HEK293T (cell line): ENCODE measurements at places on chromosomes 4 and X.

- no peak for DNase-seq
These were observed 47.1 kb upstream of the HPGDS start for GRCh38 chr4:94389595-94390267.

- DNase-seq = no peak
These were observed 3.4 kb downstream of the MAGEE2 start for GRCh38 chrX:75781611-75782010.

DNA sequence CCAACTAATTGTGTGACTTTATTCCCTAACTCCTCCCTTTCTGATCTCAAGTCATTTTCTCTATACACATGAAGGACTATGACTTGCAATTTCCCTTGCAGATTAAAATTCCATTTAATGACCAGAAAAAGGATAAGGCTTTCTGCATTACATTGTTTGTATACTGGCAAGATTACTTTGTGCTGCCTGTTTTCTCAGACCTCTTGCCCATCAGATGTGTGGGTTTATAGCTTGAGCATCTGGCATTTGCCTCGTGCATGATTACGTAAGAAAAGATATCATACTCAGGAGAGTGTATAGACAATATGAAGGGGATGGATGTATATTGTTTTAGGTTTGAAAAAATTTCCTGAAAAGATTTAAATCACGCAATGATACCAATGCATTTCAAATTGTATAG is 593.8 kb upstream of the SLIT2 start:
- DNase-seq = no peak

- DNase-seq = no peak
These were observed 454.7 kb downstream of the PPP4R3C start for GRCh38 chrX:27008486-27008885.

- no peak for DNase-seq
These were observed 283.8 kb upstream of the PCDH7 start for GRCh38 chr4:30436394-30436793.

DNA sequence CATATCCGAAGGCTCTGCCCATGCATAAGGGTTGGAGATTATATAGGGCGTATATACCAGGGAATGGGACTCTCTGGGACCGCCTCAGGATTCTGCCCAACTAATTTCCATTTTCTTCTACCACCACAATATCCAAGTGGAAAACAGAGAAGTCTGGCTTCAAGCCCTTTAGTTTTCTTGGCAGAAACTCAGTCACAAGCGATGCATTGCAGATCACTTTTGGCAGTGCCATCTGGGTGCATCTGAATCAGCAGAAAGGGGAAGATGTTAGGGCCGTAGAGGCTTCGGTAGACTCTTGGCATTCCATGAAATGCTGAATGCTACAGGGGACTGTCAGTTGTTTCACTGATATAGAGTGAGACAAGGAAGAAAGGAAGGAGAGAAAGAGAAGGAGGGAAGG is 94.1 kb upstream of the FAM9B start:
- no peak for DNase-seq

DNA sequence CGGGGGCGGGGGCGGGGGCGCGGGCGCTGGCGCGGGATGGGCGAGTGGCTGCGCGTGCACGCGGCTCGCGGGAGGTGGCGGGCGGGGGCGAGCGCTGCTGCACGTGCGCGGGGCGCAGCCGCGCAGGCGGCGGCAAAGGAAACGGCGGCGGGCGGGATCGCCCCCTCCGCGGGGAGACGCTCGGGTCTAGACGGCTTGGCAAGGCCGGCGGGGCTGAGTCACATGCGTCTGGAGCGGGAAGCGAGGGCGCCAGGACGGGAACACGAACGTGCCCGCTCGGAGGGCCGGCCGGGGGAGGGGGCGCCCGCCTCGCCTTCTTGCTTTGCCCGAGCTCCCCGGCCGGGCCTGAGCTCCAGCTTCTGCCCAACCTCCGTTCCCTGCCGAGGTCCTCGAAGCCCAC is 4.3 kb upstream of the HAUS7 start:
- no peak for DNase-seq

GRCh38 chr4:16818005-16818404 is 80.4 kb downstream of the LDB2 start:
- DNase-seq = no peak

DNA sequence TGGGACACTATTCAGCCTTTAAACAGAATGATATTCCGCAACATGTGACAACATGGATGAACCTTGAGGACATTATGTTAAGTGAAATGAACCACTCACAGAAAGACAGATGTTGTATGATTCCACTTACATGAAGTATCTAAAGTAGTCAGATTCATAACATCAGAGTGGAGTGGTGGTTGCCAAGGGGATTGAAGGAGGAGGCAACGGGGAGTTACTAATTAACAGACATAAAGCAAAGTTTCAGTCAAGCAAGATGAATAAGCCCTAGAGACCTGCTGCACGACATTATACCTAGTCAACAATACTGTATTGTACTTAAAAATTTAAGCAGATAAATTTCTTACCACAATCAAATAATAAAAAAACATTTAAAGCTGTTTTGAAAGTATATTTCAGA is 105.0 kb upstream of the NR0B1 start:
- no peak for DNase-seq
